ENCODE measurements at places on chromosomes 12 and 14. TPM values are rescaled to one million over a fixed set of nuclear protein-coding genes. Genes with fewer than 3 reads are reported as not detected.

- DNase-seq: no peak
These were observed 114.0 kb downstream of the GALC start for GRCh38 chr14:87878959-87879358.

GRCh38 chr12:99130808-99131553 is 485.9 kb downstream of the APAF1 start:
- peak; percentile 17 for DNase-seq

DNA sequence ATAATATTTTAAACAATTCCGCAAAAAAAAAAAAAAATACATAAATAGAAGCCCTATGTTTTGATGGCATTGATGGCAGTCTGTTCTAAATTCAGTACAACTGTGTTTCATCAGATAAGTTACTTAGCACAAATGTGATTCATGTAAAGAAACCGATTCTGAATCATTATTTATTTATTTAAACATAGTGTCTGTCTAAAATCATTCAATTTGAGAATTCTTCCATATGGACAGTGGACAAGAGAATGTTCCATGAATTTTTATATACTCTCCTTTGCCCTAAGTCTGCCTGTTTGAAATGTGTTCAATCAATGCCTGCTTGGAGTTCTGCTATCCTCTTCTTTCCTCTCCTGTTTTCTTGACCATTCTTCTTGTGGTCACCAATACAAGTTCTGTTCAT is 126.5 kb downstream of the PDE3A start:
- DNase-seq: no peak

GRCh38 chr14:45194964-45195363 is 58.0 kb downstream of the MIS18BP1 start:
- DNase-seq: no peak

DNA sequence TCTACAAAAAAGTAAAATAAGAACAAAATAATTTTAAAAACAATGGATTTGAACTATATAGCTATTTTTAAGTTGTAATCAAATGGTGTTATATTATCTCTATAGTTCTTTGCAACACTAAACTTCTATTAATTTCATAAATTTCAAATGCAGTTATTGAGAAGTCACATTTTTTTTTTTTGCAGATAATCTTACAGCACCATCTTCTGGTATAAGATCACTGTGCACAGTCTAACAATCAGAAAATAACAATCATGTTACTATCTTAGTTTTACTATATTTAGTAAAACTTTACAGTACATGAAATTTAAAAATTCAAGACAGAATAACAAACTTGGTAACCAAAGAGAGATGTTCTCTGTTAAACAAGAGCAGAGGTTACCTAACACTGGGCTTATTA is 40.6 kb downstream of the GXYLT1 start:
- DNase-seq: no peak

DNA sequence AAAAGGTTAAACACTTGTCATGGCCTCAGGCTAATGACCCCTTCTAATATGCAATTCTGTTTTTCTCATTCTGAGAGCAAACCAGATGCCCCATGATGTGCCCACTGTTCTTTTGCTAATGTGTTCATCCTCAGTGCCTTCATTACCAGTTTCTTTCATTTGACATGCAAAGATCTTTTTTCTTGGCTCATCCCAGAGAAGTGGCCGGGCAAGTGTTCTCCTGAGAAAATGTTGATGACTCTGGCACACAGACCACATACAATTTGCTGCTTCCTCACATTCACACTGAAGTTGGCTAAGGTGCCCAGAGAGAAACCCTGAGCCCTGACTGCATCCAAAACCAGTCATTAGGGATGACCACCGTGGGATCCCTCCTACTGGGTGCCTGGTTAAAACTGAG is 833.3 kb downstream of the DIO2 start:
- no peak for DNase-seq

DNA sequence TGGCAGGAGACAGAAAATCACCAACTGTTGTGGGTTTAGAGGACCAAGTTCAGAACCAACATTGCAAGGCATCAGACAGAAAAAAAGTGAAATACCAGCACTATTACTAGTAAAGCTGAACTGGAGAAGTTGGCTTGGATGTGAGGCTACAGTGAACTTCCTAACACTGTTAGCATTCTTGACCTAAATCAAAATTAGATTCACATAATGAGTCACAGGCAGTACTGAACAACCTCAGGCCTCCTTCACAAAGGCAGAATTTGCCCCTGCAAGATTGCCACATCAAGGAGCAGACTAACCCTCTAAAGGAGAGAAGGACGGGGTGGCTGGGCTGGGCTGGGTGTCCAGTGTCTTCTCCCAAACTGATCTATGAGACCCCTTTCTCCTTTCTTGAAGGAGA is 539.7 kb downstream of the SNAPC1 start:
- DNase-seq: no peak

DNA sequence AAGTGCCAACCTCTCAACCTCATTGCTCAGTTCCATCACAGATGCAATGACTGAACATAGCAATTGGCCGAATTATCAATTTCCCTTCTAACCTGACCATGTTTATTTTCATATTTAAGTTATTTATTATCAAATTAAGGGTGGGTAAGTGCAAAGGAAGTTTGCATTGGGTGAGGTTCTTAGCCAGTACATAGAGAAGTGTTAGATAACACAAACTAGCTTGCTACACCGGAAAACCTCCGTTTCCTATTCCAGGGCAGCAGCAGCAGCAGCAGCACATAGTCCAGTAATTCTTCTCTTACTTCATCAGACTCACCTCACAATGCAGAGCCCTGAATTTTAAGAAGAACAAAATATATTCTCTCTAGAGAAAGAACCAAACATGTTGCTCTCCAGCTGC is 200.5 kb upstream of the OR4E1 start:
- no peak for DNase-seq

- DNase-seq: no peak
These were observed 507.4 kb upstream of the ATP2B1 start for GRCh38 chr12:90216020-90216552.

GRCh38 chr12:117580718-117581062 is 219.3 kb upstream of the NOS1 start:
- peak; percentile 19 for DNase-seq

DNA sequence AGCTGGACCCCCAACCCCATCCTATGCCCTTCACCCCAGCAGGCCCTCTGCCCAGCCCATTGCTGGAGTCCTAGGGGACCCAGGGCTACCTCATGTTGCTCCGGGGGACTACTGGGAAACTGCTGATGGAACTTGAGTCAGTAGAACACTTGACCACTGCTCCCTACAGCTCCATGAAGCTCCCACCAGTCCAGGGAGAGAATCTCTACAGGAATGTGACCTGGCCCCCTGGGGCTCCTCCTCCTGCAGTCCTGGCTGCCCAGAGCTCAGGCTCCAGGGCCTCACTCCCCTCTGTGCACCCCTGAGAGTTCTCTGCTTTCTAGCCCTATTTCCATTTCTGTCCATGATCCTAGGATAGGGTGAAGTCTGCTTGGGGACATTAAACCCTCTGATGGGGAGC is 10.8 kb upstream of the AQP2 start:
- DNase-seq: no peak

GRCh38 chr14:69685218-69685616 is 73.8 kb downstream of the SUSD6 start:
- DNase-seq: peak; percentile 6

- DNase-seq: no peak
These were observed 108.6 kb upstream of the FZD10 start for GRCh38 chr12:130053651-130054069.

GRCh38 chr14:32457213-32457920 is 128.3 kb downstream of the AKAP6 start:
- DNase-seq: no peak

GRCh38 chr14:77660754-77661153 is 44.3 kb upstream of the SPTLC2 start:
- no peak for DNase-seq

- no peak for DNase-seq
These were observed 134.6 kb downstream of the SLC25A21 start for GRCh38 chr14:37037636-37038387.

DNA sequence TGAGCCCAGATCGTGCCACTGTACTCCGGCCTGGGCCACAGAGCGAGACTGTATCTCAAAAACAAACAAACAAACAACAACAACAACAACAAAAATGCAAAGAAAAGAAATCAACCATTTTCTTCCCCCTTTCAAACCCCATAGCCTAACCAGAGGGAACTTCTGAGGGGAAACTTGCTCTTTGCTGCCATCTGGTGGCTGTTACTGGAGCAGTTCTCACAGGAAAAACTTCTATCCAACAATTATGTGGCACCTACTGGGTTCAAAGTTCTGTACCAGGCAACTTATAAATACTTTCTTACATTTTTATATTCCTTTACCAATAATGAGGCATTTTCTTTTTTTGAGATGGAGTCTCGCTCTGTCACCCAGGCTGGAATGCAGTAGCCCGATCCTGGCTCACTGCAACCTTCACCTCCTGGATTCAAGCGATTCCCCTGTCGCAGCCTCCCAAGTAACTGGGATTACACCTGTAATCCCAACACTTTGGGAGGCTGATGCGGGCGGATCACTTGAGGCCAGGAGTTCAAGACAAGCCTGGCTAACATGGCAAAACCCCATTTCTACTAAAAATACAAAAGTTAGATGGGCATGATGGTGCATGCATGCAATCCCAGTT is 50.9 kb upstream of the BICDL1 start:
- DNase-seq: peak; percentile 52

NTS gene
- not detected for total RNA-seq

GZMB gene
- not detected for total RNA-seq

RDH16 gene
- not detected for total RNA-seq

KIF26A gene
- total RNA-seq: 3.0 TPM

TSPAN19 gene
- total RNA-seq: not detected

ZNF268 gene
- 12.9 TPM for total RNA-seq

Data from A172 (cell line).